Stomach (tissue), 19 donors: ENCODE measurements at places on chromosomes 2 and 18.

DNA sequence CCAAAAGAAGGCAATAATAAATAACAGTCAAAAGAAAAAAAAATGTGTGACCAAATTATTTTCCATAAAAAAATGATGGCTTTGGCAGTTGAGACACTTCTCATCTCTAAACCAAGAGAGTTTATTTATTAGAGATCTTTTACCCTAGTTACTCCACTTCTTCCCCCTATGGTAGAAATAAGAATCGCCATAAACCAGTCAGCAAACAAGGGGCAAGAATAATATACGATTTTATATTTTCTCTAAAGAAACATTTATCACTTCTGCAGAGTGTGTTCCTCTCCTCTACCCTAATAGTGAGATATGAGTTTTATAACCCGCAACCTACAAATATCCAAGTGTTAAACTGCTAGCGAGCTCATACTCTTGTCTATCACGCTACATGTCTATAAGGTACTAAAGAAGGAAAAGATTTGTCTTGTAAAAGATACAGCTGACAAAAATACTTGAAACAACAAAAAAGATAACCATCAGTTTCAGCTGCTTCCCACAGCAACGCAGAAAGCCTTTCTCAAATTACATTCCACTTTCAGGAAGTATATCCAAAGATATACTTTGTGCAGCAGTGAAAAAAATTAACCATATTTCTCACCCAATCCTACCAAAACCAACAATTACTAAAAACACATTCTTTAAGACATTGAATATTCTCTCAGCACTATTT is 2.3 kb downstream of the RNF103 start:
- peak overlapping the region; percentile 60 for H3K4me3 ChIP-seq
- H3K36me3 ChIP-seq: peaks cover 38% of the 10 kb centered on the region
- H3K4me1 ChIP-seq: peaks cover 19% of the 10 kb centered on the region
- peak; percentile 18 for DNase-seq
- H3K27me3 ChIP-seq: no peaks in the 10 kb centered on the region
- no peak overlapping the region for H3K27ac ChIP-seq

DNA sequence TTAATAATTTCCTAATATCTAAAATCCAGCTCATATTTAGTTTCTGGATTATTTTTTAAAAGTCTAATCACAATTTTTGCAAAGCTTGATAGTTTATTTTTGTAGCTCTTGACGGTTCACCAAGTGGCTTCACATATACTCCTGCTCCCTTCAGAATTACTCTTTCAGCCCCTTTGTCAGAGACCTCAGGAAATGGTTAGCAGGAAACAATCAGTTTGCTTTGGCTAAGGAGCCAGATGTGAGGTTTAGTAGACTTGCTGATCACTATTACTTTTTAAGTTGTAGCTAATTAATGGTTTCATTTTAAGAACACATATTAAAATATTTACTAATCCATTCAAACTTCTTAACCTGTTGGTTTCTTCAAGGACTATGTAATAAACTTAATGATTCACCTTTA is 2.3 kb downstream of the RBBP8 start:
- no peak for DNase-seq
- H3K36me3 ChIP-seq: peaks cover 18% of the 10 kb centered on the region
- peaks cover 13% of the 10 kb centered on the region for H3K4me1 ChIP-seq
- no peak overlapping the region for H3K4me3 ChIP-seq
- H3K27me3 ChIP-seq: no peaks in the 10 kb centered on the region
- H3K27ac ChIP-seq: no peak overlapping the region

- H3K27ac ChIP-seq: no peak overlapping the region
- H3K36me3 ChIP-seq: peaks cover 97% of the 10 kb centered on the region
- no peak for DNase-seq
- H3K4me3 ChIP-seq: no peak overlapping the region
- H3K27me3 ChIP-seq: no peaks in the 10 kb centered on the region
These were observed 119.3 kb upstream of the IL1R2 start for GRCh38 chr2:101872480-101872879.

GRCh38 chr2:127630096-127630863 is 15.7 kb upstream of the GPR17 start:
- no peaks in the 10 kb centered on the region for H3K36me3 ChIP-seq
- H3K27ac ChIP-seq: no peak overlapping the region
- DNase-seq: no peak
- peaks cover 18% of the 10 kb centered on the region for H3K27me3 ChIP-seq

GRCh38 chr18:79812052-79812451 is 14.3 kb downstream of the KCNG2 start:
- H3K4me3 ChIP-seq: no peak overlapping the region
- no peaks in the 10 kb centered on the region for H3K4me1 ChIP-seq
- no peak for DNase-seq
- no peak overlapping the region for H3K27ac ChIP-seq

- H3K27ac ChIP-seq: no peak overlapping the region
- H3K4me1 ChIP-seq: peaks cover 11% of the 10 kb centered on the region
- no peaks in the 10 kb centered on the region for H3K36me3 ChIP-seq
- no peak for DNase-seq
- no peak overlapping the region for H3K4me3 ChIP-seq
- peaks cover 32% of the 10 kb centered on the region for H3K27me3 ChIP-seq
These were observed 14.9 kb downstream of the EMX1 start for GRCh38 chr2:72932045-72932740.

DNA sequence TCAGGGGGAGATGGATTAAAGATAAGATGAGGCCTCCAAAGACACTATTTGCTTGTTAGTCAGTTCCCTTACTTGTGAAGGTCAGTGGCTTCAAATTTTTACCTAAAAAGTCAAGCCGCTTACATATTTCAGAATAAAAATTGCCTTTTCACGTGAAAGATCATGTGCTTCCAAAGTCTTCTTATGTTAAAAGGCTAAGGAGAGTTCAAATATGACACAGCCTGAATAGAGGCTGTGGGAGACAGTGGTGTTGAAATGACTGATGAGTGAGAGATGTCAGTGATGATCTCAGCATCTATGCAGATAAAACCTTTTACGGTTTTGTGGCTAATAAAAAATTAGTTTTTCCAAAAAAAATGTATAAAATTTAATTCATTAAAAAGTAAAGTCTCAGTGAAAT is 40.5 kb downstream of the UPP2 start:
- no peaks in the 10 kb centered on the region for H3K27me3 ChIP-seq
- H3K36me3 ChIP-seq: no peaks in the 10 kb centered on the region
- no peak overlapping the region for H3K4me3 ChIP-seq
- DNase-seq: no peak

- H3K4me1 ChIP-seq: no peaks in the 10 kb centered on the region
- peaks cover 10% of the 10 kb centered on the region for H3K36me3 ChIP-seq
- no peak overlapping the region for H3K27ac ChIP-seq
- no peaks in the 10 kb centered on the region for H3K27me3 ChIP-seq
- no peak overlapping the region for H3K4me3 ChIP-seq
- DNase-seq: no peak
These were observed 24.4 kb downstream of the LANCL1 start for GRCh38 chr2:210452194-210452593.

DNA sequence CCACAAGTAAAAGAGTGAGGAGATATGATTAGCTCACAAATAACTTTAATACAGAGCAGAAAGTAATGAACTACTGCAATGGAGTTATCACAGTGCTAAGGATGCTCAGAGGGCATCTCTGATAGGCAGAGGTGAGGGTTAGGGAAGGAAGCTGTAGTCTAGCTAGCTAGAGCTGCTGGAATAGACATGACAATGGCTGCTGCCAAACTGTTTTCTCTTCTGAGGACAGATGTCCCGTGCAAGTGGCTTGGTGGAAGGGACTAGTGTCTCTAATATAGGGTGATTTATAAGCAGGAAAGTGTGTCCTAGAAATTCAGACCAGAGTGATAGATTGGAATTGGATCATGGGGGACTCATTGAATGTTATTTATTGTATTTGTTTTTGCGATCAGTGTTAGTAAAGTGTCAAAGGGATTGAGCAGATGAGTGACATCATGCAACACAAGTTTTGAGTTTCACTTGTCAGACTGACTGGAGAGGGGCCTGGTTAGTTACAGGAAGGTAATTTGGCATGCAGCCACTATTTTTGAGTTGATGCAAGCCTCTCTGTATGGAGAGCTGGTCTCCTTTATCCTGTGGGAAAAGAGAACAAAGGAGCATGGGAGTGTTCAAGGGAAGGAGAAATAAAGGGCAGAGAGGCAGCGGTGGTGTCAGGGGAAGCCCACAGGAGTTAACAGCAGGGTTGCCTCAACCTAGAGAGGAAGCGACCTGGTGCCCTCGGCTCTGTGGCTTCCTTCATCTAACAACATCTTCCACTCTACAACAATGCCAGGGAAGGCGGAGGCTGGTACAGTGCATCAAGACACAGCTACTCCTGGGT is 1.9 kb downstream of the CTLA4 start:
- no peaks in the 10 kb centered on the region for H3K27me3 ChIP-seq
- H3K4me3 ChIP-seq: no peak overlapping the region
- H3K4me1 ChIP-seq: no peaks in the 10 kb centered on the region

DNA sequence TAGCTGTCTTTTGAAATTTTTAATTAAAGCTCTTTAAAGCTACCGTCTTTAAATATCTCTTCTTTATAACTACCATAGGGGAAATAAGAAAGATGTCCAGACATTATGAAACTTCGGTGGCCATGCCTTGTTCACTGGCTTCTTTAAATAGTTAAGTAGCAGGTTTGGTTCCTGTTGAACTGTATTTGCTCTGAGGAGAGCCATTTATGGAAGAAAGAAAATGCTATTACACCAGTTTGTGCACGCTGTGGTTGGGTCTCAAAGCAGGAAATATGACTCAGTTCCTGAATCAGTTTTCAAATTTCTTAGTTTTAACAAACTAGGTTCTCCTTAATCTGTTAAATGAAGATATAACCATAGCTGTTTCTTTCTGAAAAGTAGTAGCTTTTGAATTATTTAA is 12.2 kb downstream of the ARPC2 start:
- no peaks in the 10 kb centered on the region for H3K27me3 ChIP-seq
- H3K27ac ChIP-seq: peak overlapping the region; percentile 82
- peaks cover 98% of the 10 kb centered on the region for H3K4me1 ChIP-seq
- no peak overlapping the region for H3K4me3 ChIP-seq
- peaks cover 99% of the 10 kb centered on the region for H3K36me3 ChIP-seq

DNA sequence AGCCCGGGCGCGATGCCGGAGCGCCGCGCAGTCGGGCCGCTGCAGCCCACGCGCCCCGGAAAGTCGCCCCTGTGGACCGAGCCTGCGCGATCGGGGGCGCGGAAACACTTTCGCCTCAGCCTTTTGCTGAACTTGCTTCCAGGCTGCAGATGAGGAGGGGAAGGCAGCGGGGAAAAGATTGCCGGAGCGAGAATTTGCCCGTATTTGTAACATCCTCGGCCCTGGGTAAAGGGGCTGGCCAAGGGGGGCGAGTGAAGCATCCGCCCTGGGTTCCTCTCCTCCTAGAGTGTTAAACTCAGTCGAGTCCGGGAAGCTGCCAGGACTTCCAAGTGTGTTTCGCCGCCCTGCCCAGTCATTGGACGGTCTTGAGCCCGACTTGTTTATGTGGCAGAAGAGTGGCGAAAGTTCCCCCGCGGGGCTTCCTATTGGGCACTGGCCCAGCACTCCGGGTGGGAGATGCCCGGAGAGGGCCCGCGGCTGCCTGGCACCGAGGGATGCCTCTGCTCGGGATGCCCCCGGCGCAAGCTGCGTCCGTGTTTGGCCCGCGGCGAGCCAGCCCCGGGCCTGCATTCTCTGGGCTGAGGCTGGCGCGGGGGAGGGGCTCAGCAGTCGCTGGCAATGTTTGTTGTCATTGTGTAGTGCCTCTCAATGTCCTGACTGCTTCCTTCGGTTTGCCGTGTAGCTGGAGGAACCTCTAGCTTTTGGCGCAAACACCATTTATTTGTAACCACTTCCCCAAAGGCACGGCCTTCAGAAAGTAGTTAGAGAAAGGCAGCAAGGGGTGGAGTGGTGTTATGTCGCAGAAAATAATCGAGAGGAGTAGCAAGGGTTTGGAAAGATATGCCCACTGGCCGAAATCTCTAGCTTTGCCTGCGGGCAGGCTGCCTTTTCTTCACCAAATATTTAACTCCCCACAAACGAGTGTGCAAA is 1.1 kb downstream of the CYBRD1 start:
- peak overlapping the region; percentile 81 for H3K27ac ChIP-seq
- peak overlapping the region; percentile 83 for H3K4me3 ChIP-seq
- H3K36me3 ChIP-seq: no peaks in the 10 kb centered on the region
- peak; percentile 82 for DNase-seq

DNA sequence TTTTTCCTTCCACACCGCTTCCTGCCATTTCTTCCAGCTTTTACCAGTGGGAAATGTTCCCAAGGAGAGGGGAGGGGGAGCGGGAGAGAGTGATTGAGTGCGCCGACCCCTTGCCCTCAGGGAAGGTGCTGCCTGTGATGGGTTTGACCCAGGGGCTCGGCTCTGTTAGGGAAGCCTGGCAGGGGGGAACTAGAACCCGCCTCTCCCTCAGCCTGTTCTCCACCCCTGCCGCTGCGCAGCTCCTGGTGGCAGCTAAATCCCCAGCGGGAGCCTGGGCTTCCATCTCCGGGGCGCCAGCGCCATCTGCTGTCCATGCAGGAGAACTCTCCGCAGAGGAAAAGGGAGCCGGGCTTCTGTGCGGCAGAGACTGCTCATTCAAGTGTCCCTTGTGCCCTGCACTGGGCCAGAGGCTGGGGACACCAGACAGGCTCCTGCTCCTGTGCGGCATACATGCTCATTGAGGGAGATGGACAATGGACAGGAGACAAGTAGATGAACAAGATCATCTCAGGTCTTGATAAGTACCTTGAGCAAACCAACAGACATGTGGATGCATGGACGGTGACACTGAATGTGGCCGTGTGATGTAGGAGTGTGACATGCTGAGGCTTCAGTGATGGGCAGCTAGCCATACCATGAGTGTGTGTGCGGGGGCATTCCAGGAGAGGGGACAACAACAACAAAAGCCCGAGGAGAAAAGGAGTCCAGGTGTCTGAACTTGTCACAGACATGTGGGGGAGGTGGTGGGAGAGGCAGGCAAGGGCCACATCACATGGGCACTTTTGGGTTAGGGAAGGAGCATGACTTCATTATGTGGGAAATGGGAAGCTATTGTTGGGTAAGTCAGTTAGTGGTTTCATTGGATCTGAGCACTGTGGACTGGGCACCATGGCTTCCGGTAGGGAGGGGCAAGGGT is 13.3 kb downstream of the CHPF start:
- no peak overlapping the region for H3K27ac ChIP-seq
- H3K36me3 ChIP-seq: no peaks in the 10 kb centered on the region
- peak; percentile 95 for DNase-seq
- H3K4me3 ChIP-seq: no peak overlapping the region
- no peaks in the 10 kb centered on the region for H3K4me1 ChIP-seq

- H3K4me1 ChIP-seq: peaks cover 6% of the 10 kb centered on the region
- H3K36me3 ChIP-seq: peaks cover 7% of the 10 kb centered on the region
- no peak overlapping the region for H3K27ac ChIP-seq
- H3K4me3 ChIP-seq: no peak overlapping the region
These were observed 232.8 kb downstream of the DYM start for GRCh38 chr18:49227441-49228165.
